ENCODE measurements at places on chromosomes 5 and 9.

GRCh38 chr5:150670948-150671310, 9.9 kb downstream of the MYOZ3 start:
- DNase-seq: no peak

- no peak for DNase-seq
Measured at GRCh38 chr5:92864591-92864990, 716.4 kb downstream of the NR2F1-AS1 start.

DNA sequence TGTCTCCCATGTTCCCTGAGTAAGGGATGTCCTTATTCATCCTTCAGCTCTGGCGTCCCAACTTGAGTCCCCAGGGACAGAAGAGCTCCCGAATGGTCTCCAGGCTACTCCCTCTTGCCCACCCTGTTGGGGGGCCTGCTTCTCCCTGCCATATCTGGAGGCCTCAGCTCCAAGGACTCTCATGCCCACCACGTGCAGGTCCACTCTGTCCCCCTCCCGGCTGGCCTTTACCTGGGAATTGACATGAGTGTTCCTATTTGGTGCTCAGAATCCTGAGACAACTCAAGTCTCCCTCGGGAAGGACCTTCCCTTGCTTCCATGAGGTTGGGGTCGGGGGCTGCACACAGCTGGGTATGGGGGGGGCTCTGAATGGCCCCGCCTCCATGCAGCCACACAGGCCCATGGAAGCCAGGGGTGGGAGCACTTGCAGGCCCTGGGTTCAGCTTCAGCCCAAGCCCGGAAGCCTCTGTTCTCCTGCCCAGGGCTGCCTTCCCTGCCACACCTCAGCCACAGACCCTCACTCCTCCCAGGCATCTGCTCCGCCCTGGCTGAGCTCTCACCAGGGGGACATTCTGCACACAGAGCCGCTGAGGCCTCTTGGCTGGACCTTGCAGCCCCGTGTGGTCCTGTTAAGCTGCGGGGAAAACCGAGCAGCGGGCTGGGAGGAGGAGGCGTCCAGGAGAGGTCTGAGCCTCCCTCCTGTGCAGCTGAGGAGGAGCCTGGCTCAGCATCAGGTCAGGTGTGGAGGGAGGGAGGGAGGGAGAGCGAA, 121.9 kb downstream of the PHF2 start:
- DNase-seq: no peak

DNA sequence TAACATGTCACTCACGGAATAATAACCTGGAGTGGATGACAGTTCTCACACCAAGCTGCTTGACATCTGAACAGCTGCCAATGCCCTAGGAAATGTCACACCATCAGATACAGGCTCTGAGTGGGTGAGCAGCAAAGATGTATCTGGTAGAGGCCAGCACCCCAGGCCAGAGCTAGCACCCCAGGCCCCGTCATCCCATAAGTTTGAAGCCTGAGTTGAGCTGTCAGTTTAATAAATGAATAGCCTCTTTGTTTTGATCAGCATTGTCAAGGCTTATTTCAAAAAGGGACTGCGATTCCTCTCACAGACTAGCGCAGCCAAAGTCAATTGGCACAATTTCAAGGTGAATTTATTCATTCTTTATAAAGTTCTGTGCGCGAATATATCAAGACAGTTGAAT, 1327.1 kb downstream of the MAT2B start:
- no peak for DNase-seq

DNA sequence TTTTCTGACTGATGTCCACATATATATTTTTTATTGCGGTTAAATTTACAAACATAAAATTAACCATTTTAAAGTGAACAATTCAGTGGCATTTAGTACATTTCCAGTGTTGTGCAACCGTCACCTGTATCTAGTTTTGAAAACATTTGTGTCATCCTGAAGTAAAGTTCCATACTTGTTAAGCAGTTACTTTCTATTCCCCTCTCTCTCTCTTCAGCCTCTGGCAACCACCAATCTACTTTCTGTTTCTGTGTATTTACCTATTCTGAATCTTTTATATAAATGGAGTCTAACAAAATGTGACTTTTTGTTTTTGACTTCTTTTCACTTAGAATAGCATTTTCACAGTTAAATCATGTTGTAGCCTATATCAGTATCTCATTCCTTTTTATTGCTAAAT, 480.1 kb upstream of the SMARCA2 start:
- DNase-seq: no peak

DNA sequence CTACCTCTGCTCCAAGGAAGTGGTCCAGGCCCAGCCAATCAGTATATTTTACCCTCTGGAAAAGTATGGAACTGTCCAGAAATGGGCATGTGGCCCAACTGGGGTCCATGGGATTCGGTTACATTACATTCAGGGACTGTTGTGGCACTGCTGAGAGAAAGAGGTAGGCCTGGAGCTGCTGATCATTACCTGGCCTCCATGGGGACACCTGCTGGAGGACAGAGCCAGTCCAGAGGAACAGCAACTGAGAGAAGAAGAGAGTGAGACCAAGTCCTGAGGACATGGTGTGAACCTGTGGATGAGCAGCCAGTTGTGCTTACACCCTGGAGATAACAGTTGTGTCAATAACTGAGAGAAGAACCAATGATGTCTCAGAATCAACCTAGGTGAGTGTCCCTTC, 48.2 kb downstream of the HMHB1 start:
- DNase-seq: no peak

- peak; percentile 33 for DNase-seq
Measured at GRCh38 chr5:143262393-143263174, 140.9 kb downstream of the NR3C1 start.

DNA sequence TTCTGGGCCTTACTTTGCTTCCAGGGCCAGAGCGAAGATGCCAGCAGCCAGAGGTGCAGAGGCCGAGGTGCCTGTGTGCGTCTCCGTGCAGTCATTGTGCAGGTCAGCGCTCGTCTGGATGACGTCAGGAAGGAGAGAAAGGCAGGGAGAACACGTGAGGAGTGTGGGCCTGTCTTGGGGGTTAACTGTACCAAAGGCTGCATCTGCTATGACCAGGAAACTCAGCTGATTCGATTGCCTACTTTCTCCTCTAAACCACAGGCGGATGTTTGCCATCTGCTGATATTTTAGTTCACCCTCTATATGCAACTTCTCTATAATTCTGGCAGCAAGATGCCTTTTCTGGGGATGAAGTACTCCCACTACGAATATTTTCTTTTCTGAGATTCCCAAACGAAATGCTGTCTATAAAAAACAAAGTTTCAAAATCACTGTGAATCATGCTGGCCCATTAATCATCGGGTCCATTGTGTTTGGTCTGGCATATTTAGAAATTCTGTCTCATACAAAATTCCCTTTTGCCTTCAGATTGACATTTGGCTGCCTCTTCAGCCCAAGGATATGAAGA, 24.8 kb downstream of the PCSK1 start:
- no peak for DNase-seq

GRCh38 chr5:31741496-31741895, 102.6 kb downstream of the PDZD2 start:
- DNase-seq: no peak

DNA sequence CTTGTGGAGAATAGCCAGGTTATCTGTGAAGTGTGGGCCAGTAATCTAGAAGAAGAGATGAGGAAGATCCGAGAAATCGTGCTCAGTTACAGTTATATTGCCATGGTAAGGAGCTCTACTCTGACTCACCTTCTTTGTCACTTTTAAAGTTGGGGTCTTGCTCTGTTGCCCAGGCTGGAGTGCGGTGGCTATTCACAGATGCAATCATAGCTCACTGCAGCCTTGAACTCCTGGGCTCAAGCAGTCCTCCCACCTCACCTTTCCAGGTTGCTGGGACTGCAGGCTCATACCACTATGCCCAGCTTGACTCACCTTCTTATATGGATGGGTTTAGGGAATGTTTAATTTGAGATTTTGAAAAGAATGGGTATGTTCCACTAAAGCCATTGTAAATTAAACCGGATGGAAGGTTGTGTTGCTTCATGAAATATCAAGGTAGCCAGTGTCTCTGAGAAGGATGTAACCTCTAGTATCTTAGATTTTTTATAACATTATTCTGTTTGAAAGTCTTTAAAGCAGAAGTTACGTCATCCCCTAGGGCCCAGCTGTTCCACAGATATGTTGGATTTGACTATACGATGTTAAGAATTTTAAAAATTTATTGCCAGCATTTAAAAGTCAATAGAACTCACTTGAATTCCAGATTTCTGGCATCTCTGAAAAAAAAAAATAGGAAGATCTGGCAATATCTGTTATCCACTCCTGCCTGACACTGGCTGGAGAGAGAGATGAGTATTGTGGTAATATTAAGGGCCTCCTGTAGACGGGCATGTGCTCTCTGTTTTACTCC, 5.1 kb downstream of the CNOT8 start:
- no peak for DNase-seq

GRCh38 chr5:164679461-164679860, 1174.0 kb downstream of the MAT2B start:
- no peak for DNase-seq

GRCh38 chr5:66710557-66711088, 114.4 kb downstream of the MAST4 start:
- DNase-seq: no peak

DNA sequence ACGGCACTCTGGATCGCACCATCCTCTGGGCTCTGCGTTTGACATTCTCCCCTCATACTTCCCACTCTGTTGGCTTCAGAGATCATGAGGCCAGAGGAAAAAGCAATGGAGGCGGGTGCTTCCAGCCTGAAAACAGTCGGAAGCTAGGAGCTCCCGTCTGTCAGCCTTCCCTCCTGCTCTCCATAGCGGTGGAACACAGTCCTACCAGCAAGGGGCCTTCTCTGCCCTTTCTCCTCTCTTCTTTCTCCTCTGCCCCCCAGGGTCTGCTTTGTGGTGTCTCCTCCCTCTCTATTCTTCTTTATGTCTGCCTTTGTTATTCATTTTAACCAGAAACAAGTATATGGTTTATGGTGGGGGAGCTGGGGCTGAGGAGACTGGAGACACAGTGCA, 152.5 kb upstream of the NFIB start:
- no peak for DNase-seq

DNA sequence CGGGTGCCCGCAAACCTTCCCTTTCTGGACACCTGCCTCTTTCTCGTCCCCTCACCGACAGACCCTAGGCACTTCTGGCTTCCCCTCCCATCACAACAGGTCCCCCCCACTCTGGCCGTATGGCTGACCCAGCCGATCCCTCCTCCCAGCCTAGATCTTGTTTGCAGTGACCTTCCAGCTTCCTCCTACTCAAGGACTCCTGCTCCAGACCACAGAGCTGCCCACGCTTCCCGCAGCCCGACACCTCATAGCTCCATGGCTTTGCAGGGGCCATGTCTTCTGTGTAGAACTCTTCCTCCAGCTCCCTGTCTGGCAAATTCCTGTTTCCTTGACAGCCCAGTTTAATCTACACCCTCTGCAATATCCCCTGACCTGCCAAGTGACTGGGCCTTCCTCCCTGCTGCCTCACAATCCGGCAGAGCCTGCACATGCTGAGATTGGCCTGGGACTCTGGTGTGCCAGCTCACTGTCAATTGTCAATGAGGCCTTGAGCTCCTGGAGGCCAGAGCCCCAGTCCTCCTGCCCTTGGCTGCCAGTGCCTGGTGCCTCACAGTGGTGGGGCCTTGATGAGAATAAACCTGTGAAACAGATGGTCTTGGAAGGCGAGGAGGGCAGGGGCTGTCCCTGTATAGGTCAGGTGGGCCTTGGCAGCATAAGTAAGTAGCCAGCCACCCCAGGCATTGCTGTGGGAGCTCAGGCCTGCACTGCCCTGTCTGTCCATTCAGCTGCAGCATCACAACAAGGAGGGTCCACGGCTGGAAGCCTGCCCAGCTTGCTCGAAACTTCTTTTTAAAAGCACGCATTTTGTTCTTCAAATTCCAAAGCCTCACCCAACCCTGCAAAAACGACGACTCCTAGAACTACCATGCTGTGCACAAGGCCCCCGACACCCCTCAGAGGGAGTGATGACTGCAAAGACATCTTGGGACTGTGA, 50.5 kb downstream of the GADD45G start:
- DNase-seq: no peak

DNA sequence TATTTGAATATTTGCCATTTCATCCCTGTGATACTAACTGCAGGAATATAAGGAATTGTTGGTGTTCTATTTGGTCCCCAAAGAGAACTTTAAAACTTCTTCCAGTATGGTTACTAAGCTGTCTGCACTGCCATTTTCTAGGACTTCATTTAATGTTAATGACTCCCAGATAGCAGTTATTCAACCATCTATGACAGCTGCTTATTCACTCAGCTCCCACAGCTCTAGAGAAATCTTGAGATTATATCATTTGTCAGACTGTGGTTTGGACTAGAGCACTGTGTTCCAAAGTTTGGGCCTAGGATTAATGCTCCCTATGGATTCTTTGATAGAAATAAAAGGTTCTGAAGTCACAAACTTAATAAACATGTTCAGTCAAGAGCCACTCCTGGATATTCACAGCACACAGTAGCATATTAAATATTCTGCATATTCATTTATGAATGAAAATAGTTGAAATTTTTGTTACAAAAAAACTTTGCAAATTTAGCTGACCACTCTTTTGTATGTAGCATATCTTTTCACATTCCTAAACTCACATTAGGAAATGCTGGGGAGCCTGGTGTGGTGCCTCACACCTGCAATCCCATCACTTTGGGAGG, 173.7 kb downstream of the NFIB start:
- no peak for DNase-seq

DNA sequence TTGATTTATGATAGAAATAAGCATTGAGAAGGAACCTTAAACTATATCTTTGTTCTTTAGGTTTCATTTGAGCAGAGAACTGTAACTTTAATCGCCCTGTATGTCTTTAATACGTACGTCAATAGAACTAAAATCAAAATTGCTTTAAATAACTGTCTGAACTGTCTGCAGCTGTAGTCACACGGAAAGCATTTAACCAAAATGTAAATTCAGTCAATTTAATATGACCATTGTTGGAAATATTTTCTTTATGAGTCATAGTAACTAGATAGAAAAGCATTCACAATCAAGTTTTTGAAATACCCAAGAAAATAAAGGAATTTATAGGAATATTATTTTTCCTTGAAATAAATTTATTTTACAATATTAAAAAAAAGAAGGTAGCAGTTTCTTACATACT, 157.1 kb upstream of the CDH6 start:
- DNase-seq: no peak

GRCh38 chr9:89877051-89878002, 272.5 kb downstream of the GADD45G start:
- DNase-seq: no peak

GRCh38 chr5:164094291-164094690, 588.9 kb downstream of the MAT2B start:
- no peak for DNase-seq
